ENCODE measurements at places on chromosomes 16 and 17. TPM values are rescaled to one million over a fixed set of nuclear protein-coding genes. Genes with fewer than 3 reads are reported as not detected.

The TEKT5 gene
- total RNA-seq, result 0.26 TPM

The ZG16B gene
- total RNA-seq, result not detected

The CCDC200 gene
- total RNA-seq, result not detected

DNA sequence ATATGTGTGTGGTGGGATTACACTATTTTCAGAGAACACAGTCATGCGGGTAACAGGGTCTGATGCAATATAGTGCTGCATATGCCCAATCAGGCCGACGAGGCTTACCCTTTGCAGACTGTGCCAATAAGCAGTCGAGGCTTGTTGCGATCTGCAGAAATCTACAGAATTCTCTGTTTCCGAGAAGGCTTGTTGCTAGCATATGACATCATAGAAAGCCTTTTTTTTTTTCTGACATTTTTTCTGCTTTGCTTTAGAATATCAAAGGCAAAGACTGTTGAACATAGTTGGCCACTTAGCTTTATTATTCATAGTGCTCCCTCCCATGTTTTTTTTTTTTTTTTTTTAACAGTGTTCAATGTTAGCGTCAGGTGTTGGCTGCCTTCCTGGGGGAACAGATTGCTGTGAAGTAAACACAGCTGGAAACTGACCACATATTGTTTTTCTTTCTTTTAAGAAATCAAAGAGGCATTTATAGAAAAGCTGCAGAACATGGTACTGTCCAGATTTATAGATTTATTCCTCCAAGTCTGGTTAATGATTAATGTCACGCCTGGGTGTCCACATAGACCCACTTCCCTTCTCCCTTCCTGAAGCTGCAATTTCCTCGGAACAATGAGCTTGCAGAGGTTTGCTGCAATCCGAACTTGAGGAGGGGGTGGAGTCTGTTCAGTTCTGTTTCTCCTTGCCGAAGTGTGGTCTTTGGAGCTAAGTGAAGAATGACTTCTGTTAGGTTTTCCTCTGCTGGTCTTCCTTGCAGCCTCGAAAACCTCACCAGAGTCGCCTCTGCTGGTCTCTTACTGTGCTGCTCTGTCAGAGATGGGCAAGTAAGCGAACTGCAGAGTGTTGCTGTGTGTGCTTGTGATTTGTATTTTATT lies 87.3 kb downstream of the MAP2K6 start:
- DNase-seq, result peak; percentile 99

DNA sequence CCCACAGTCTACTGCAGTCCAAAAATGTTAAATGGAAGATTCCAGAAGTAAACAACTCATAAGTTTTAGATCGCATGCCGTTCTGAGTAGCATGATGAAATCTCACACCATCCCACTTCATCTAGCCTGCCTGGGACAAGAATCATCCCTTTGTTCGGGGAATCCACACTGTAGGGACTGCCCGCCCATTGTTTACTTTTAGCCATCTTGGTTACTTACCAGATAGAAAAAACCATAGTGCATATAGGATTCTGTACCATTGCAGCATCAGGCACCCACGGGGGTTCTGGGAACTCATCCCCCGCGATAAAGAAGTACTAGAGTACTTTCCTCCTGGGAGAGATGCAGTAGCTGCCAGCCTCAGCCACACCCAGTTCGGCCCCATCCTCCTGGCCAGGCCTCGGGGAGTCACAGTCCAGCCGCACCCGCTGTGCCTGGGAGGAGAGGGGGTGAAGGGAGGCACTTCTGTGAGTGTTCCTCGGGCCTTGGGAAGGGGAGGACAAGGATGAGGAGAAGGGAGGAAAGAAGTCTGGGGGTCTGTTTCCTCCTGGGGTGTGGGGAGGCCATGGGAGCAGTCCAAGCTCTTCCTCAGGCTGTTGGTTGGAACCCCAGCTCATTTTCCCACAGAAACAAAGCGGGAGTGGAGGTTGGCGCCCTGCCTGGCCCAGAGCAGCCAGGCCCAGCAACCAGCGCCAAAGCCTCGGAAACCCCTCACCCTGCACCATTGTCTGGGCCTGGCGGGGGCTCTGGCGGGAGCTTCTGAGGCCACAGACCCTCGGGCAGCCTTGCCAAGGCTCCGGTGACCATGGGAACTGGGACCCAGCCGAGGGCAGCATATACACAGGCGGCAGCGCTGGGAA lies 8.9 kb downstream of the TRIM47 start:
- DNase-seq, result peak; percentile 83

DNA sequence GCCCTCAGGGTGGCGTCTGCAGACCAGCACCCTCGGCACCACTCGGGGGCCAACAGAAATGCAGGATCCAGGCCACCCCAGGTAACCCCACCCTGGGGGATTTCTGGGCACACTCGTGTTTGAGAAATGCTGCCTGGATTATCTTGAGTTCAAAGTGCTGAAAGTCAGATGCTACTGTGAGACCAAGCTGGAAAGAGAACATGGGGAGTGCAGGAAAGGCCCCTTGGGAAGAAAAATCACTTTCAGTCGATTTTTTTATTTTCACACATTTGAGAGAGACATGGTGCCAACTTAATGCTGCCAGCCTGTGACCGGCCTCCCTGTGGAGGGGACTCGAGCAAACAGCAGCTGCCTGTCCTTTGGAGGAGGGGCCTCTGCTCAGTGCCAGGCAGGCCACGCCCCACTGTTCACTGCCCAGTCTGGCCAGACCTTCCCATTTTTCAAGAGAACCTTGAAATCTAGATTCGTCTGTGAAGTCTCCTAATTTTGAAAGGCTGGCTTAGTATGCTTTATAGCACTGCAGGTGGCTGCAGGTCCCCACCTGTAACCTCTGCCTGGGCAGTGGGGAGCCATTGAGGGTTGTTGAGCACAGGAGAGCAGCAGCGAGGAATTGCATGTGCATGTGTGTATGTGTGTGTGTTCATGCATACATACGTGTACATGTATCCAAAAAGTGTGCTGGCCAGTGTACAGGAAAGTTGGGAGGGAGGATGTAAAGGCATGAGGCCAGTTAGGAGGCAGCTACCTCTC lies 70.7 kb upstream of the PLCG2 start:
- DNase-seq, result no peak

Measured in fibroblast of lung (primary cell).